ENCODE measurements at places on chromosomes 1 and 21.

- no peak for DNase-seq
Measured at GRCh38 chr1:60141743-60142142, 68.2 kb upstream of the C1orf87 start.

GRCh38 chr1:62727656-62728407, 39.6 kb upstream of the DOCK7 start:
- DNase-seq = no peak

- no peak for DNase-seq
Measured at GRCh38 chr1:154956544-154956941, 644 bp upstream of the PBXIP1 start.

GRCh38 chr1:163072658-163073057, 3.5 kb downstream of the RGS4 start:
- DNase-seq = peak; percentile 76

GRCh38 chr21:45331531-45332147, 43.9 kb upstream of the POFUT2 start:
- DNase-seq = no peak

DNA sequence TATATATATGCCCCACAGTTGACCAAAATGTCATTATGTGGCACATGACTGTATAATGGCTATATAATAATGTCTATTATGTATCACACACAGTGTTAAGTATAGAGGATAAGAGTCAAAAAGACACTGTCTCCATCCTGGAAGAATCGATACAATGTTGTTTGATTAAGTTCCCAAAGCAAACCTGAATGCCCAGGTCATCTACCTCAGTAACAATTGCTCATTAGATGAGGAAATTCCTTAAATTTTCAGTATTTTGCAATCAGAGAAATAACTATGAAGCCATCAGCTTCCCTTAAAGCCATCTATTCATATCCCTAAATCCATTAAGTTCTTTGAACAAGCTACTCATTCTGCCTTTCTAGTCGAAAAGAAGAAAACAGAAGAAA, 10.0 kb downstream of the FOXJ3 start:
- no peak for DNase-seq

GRCh38 chr1:38071312-38072256, 25.0 kb upstream of the POU3F1 start:
- DNase-seq = no peak

- no peak for DNase-seq
Measured at GRCh38 chr1:187721216-187721615, 892.5 kb downstream of the PLA2G4A start.

DNA sequence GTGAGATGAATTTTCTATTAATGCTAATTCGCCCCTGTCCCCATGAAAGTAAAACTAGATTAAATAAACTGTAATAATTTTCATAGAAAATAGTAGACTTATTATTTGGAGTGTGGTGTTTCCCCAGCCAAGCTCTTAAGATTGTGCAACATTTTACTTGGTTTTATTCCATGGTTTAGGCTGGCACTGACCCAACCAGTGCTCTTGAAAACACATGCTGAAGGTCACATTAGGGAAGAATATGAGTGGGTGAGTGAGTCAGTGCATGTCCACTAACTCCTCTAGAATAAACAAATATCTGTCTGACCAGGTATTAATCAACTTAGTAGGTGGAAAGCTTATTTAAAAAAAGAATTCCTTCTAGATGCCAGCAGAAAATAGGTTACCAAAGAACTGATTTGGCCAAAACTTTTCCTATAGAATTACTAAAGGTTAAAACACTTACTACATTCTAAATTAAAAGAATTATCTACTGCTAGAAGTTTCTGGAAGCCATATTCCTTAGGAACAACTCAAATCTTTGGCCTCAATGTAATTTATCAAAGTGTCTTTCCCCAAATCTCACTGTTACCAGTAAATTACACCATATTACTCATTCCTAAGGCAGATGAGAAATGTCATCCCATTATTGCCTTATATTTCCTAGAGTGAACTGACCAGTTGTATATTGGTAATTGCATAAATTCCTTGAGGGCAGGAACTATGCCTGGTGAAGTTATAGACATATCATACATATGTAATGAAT, 89.7 kb upstream of the RGS1 start:
- DNase-seq = peak; percentile 73

DNA sequence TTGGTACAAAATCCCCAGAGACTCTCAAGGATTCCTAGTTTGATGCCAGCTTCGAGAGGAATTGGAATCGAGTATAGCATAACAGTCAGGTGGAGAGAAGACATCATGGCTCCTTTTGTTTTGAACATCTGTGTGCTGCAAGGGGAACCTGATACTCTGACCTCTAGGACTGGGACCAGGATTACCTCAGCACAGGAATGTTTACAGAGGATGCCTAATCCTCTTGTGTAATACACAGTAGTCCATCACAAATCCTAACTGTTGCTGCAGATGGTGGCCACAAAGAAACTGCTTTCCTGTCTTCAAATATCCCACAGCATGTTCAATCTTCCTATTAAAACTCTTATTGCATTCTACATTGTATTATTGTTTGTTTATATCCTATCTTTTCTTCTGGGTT, 111.8 kb upstream of the PRMT6 start:
- DNase-seq = no peak

GRCh38 chr1:84006591-84006990, 7.7 kb upstream of the TTLL7 start:
- no peak for DNase-seq

- DNase-seq = no peak
Measured at GRCh38 chr1:201038186-201038876, 14.8 kb upstream of the KIF21B start.

GRCh38 chr1:234782791-234783190, 172.8 kb upstream of the IRF2BP2 start:
- no peak for DNase-seq

DNA sequence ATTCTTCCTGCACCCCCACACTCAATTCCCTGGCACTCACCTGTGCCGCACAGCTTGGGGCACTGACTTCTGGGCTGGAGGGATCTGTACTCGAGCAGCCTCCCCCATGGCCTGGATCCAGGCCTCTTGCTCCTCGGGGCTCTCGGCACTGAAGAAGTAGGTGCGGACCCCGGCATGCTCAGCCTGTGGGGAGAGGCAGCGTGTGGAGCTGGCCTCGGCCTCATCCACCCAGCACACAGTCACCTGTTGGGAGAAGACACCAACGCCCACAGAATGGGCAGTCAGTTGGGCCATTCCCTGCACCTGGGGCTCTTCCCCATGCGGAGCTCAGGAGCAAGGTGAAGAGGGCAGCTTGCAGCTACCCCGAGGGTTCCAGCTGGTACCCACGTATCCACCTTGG, 47.5 kb upstream of the GOLT1A start:
- no peak for DNase-seq

DNA sequence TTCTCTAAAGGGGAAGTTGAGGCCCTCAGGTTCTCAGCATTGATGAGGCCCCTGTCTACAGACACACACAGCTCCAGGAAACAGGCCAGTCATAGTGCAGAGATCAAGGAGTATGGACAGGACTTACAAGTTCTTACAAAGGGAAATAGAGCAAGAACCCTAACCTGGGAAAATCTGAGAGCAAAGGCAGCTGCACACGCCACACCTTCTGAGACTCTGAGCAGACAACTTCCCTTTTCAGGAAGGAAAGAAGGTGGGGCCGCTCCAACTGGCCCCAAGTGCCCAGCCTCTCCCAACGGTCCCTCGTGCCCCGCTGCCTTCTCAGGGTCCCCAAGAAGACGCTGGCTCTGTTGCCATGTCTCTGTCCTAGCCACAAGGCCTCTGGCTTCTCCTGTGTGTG, 3.6 kb downstream of the NOC2L start:
- no peak for DNase-seq

GRCh38 chr1:181296180-181296579, 187.1 kb upstream of the CACNA1E start:
- no peak for DNase-seq

DNA sequence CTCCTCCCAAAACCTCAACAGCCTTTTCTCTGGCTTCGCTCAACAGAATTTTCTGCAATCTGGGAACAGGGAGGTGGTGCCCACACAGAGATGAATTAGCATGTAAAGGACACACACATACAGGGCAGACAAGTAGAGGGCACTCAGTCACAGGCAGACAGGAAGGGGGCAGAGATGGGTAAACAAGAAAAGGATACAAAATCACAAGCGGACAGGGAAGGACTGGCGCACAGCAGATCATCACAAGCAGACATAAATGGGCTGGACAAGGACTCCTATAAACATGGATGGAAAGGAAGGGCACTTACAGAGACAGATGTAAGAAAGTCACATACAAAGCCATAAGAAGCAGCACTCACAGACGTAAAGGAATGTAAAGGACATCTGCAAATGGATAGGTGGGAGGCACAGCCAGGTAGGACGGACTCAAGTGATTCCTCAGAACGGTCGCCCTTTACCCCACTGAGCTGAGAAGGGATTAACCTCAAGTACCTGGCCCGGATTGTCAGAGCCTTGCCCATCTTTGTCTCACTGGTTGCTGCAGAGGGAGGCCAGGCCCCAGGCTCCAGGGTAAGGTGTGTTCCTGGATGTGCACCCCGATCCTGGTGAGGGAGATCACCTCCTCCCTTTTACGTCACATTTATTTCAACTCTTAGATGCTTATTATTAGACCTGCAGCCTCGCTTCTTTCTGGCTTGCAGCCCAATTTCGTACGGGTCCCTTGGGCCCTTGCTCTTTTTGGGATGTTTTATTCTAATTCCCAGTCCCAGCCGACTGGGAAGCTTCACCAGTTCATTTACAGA, 836 bp upstream of the PRCC start:
- no peak for DNase-seq

- no peak for DNase-seq
Measured at GRCh38 chr1:68516066-68516465, 19.2 kb upstream of the DEPDC1 start.

- DNase-seq = no peak
Measured at GRCh38 chr1:159077120-159077961, 775 bp upstream of the AIM2 start.

GRCh38 chr1:201877877-201878401, 10.8 kb upstream of the SHISA4 start:
- DNase-seq = peak; percentile 23

- no peak for DNase-seq
Measured at GRCh38 chr1:247182994-247183393, 11.2 kb upstream of the ZNF124 start.

- DNase-seq = no peak
Measured at GRCh38 chr1:180911640-180912191, 981 bp upstream of the KIAA1614 start.

DNA sequence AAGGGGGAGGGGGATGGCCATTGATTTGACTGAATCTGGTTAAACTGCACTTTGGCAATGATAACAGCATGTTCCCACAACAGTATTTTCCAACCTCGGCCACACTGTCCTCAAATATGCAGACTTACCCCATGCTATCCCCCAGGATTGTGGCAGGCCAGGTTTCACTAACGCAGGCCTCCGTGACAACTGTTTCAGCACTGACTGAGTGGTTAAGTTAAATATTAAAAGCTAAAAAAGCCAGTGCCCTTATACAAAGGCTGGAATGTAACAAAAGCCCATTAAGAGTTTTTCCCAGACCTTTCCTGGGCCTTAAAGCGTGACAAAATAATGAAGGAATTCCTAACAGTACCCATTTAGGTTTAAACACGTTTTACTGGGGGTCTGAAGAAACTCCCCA, 202.9 kb downstream of the USP25 start:
- no peak for DNase-seq

DNA sequence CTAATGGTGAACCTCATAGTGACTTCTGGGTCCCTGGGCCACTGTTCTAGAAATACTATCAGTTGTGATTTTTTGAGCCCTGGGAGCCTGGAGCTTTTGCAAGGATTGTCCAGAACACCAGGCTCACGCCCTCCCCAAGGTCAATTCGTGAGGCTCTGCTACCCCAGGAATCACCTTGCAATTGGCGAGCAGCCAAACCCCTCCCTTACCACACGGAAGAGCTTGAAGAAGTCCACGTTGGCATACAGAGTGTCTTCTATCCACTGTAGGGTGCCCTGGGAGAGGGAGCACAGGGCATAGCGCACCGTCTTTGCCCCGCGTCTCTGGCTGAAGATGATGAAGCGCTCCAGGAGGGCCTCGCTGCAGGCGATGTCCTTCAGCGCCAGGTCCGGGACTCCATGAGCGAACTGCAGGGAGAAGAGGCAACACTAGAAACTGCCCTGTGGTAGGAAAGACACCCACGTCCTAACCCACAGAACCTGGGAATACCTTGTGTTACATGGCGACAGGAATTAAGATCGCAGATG, 22.3 kb downstream of the ABCA4 start:
- no peak for DNase-seq

DNA sequence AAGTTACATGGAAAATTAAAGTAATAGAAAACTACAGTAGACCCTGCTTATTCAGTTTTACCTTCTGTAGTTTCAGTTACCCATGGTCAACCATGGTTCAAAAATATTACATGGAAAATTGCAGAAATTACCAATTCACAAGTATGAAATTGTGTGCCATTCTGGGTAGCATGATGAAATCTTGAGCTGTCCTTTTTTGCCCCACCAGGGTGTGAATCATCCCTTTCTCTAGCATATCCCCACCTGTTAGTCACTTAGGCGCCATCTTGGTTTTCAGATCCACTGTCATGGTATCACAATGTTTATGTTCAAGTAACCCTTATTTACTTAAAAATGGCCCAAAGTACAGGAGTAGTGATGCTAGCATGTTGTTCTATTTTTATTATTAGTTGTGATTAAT, 3.5 kb upstream of the LRIF1 start:
- no peak for DNase-seq

DNA sequence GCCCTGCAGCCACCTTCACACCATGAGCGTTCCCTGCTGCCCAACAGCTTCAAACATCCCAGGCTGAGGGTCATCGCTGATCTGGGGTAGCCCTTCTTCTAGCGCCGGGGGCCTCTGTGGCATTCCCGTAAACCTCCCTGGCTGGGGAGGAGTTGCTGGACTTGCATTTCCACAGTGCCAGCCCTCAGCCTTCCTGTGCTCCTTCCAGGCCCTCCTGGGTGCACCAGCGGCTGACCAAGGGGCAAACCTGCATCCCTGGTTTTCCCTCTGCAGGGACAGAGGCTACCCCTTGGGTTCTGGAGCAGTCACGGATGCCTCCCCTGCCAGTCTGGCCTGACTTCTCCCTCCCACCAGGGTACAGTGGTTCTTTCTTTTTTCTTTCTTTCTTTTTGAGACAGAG, 218.7 kb upstream of the TMEM51 start:
- no peak for DNase-seq
